ENCODE measurements at places on chromosomes 7 and 10.

- no peak for DNase-seq
Observed at GRCh38 chr7:142405122-142405765, 147.4 kb upstream of the PRSS58 start.

- DNase-seq: no peak
Observed at GRCh38 chr7:158424011-158424410, 163.6 kb downstream of the PTPRN2 start.

DNA sequence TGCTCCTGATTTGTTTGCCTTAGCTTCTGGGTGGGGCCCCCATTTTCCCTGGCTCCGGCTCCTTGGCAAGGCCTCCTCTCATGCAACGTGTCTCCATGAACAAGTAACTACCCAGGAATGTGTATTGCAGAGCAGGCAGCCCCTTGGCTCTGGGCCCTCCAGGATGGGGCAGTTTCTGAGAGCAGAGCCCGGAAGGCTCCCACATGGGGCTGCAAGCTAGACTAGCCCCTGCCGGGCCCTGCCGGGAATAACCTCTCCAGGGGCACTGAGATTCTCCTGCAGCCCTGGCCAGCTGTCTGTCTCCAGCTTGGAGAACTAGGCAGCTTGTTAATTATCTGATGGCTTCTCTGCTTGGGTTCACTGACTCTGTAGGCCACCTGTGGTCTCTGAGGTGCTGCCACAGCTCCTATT is 184.0 kb upstream of the INHBA start:
- DNase-seq: no peak

- no peak for DNase-seq
Observed at GRCh38 chr10:22816298-22816653, 101.9 kb upstream of the PIP4K2A start.

All from CD8-positive, alpha-beta memory T cell (primary cell).